Common myeloid progenitor, CD34-positive (primary cell): ENCODE measurements at places on chromosomes 5 and 9.

DNA sequence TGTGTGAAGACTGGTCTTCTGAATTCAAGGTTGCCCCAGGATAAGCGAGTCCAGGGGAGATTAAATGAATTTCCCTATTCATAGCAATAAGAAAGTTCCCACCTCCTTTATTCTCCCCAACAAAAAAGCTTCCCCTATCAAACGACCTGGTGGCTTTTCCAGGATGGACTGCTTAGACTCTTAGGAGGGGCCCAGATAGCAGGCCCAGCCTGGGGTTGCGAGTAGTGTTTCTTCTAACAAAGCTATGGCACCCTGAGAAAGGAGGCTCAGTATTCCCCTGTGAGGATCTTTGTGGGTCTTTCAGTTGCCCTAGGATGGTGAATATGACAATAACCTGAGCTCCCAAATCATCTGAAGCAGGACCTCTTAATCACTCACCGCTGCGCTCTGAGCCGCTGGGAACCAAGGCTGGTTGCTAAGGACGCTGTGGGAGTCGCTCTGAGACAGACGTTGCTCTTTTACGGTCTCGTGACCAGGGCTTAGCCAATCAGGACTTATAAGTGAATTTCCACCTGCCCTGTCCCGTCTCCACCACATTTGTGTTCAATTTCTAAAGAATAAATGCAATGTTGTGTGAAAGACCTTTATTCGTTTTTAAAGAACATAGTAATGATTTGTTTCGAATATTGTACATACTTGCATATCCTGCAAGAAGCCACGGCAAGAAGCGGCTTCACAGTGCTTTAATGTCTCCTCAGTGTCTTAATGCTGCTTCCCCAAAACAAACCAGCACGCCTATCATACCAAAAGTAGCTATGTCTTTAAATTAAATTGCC, at the start of gene TMEM232:
Gene TMEM232, minus strand, starts transcription at position 423 of the 776 bp plus-strand sequence. CDS start 59,319 bp downstream, outside the sequence.
- peak; percentile 82 for DNase-seq

GRCh38 chr5:104345222-104346016, 782.8 kb upstream of the NUDT12 start:
- DNase-seq, result no peak

GRCh38 chr5:164000819-164001218, 495.4 kb downstream of the MAT2B start:
- DNase-seq, result no peak

- no peak for DNase-seq
Observed at GRCh38 chr5:10498350-10498749, 56.7 kb downstream of the ROPN1L start.

DNA sequence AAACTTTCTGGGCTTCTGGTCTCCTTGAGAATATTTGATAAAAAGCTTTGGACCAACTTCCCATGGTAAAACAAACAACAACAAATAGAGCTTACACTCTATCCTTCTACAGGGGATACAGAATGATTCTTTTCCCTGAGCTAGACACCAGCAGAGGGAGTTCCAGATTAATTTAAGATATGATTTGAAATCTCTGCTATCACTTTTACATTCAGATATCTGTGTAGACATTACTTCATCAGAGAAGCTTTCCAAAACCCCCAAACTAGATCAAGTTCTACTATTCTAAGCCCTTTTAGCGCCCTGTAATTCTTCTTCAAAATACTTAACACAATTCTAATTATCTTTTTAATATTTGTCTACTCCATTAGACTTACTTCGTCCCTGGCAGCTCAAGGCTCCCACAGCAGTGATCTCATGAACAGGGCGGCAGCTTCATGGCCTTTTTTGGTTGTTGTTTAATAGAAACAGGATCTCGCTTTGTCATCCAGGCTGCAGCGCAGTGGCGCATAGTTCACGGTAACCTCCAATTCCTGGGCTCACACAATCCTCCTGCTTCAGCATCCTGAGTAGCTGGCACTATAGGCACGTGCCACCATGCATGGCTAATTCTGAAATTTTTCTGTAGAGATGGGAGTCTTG, 955 bp upstream of the GALNT12 start:
- no peak for DNase-seq

- peak; percentile 12 for DNase-seq
Observed at GRCh38 chr9:95461448-95462248, 55.1 kb downstream of the PTCH1 start.

DNA sequence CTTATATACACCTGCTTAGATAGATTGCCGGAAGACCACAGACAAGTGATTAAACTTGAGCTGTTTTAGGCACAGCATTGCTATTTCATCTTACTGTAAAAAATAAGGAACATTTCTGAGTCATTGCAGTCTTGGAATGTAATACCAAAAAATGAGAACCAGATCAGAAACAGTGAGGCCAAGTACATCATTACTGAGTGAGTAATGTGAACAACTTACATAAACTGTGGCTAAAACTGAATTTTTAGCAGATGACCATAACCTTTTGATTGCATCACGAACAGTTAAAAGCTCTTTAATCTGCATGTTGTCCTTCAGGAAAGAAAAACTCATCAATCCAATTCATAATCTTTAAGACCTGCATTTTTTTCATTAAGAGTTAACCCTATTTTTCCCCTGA, 157.1 kb upstream of the FGF10 start:
- DNase-seq, result no peak

DNA sequence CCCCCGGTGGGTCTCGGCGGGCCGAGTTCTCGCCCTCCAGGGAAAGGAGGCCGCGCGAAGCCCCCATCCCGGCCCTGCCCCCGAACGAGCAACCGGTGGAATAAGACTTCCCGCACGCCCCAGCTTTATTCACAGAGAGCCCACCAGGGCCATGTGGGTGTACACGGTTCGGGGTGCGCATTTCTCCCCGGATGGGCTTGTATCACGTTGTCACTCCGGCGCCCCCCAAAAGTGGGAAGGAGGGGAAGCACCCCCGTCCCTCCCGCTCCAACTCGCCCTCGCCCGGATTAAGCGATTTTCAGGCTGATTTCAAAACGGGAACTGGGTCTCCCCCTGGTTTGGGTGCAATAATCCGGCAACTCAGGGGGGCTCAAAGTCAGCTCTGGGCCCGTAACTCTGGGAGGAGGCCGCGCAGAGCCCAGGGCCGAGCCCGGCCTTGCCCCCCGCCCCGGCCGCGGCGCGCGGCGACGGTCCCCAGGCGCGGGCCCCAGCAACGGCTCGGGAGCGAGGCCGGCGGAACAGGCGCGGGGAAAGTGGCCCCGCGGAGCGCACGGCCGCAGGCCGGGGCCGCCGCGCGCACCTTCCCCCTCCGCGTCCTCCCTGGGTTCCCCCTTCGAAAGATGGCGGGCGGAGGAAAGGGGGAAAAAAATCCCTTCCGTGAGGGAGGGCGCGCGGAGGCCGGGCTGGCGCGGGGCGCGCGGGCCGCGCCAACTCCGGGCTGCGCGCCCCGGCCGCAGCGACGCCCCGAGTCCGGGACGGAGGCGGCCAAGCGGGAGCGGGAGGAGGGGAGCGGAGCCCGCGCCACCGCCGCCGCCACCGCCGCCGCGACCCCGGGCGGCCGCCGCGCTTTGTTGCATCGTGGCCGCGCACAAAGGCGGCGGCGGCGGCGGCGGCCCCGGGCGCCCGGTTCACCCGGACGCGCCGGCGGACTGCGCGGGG, 644 bp downstream of the BRD3 start:
- peak; percentile 67 for DNase-seq

GRCh38 chr5:915946-916345, 23.3 kb downstream of the TRIP13 start:
- DNase-seq, result no peak

DNA sequence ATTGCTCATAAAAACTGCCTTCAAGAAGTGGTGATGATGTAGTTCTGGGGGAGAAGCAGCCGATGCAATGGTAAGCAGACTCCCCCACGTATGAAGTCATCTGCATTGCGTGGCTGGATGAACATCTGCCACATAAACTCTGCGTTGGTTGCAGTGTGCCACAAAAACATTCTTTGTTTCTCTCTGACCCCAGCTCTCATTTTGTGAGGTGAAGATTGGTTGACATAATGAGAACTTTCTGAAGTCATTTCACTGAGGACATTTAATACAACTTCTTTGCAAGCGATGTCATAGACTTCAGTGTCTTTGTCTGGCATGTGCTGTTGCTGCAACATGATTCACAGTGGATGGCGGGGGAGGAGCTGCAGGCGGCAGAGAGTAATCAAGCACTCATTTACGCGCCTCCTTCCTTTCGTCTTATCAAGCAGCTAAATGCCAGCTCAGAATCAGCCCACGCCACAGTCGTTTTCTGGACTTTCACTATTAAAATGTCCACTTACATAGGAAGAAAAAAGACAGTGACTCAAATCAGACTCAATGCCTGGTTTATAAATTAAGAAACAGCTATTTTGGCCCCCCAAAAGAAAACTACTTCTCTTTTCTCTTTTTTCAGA, 91.5 kb upstream of the NFIL3 start:
- DNase-seq, result no peak

DNA sequence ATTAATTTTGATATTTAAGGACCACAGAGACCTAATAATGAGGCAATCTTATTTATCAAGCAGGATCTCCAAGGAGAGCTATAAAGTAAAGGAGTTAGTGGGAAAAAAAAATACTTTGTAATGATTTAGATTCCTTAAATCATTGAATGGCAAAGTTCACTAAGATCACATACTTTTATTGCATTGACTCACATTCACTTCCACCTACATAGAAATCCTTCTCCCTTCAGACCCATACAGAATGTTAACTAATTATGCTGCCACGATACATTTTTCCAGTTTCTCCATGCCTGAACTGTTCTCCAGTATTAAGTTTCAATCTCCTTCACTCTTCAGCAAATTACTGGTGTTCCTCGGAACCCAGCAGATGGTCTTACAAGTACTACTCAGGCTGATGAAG, 388.7 kb downstream of the EFNA5 start:
- no peak for DNase-seq

DNA sequence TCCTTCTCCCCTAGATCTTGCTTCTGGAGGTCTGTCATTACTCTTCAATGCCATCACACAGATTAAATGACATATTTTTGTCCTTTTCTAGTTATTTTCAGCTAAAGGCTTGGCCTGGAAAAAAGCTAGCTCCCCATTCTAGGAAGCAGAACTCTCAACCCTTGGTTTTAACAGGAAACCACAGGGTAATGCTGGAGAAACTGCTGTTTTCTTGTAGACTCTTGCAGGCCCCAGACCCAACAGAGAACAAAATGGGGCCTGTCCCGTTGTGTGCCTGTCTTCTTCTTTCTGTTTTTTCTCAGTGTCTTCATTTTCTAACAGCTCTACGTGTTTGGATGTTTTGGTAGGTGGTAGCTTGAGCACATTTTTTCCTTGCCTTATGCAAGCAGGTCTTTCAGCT, 21.5 kb downstream of the DCANP1 start:
- peak; percentile 79 for DNase-seq

DNA sequence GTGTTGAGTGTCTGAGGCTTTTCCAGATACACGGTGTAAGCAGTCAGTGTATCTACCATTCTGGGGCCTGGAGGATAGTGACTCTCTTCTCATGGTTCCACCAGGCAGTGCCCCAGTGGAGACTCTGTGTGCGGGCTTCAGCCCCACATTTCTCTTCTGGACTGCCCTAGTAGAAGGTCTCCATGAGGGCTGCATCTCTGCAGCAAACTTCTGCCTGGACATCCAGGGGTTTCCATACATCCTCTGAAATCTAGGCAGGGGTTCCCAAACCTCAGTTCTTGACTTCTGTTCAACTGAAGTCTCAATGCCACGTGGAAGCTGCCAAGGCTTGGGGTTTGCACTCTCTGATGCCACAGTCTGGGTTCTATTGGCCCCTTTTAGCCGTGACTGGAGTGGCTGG, 256.6 kb upstream of the ITGA1 start:
- DNase-seq, result no peak

- DNase-seq, result peak; percentile 42
Observed at GRCh38 chr9:132412089-132412488, 2.1 kb downstream of the CFAP77 start.

- no peak for DNase-seq
Observed at GRCh38 chr5:66661149-66661548, 65.0 kb downstream of the MAST4 start.

GRCh38 chr9:2964470-2964869, 120.6 kb upstream of the PUM3 start:
- DNase-seq, result no peak

DNA sequence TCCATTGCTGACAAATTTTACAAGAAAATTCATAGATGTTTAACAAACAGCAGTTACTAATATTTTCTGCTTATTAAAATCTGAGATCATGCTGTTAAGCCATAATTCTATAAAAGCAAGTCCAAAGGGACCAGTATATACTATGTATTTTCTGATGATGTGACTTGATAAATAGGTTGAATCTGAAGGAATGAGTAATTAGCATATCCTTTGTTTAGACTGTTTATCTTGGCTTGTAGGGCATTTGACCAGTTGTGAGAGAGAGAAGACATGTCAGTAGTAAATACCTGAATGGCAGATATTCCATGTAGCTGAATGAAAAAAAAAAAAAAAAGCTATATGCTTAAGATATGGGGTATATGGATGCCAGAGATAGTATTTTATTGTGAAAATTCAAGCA, 14.6 kb downstream of the CPEB4 start:
- no peak for DNase-seq

DNA sequence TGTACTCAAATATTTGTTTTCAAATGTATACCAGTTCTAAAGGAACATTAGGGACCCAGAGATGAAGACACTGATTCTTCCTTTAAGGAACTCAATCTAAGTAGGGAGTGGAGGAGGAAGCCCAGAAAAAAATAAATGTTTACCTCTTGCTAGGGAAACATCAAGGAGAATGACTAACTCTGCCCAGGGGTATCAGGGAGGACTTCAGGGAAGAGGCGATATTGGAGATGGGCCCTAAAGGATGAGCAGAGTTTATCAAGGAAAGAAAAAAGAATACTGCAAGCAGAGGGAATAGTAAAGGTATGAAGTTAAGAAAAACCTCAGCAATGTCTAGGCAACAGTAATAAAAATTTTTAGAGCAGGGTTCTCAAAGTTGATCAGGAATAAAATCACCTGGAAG, 16.4 kb downstream of the FBXW2 start:
- DNase-seq, result no peak

- no peak for DNase-seq
Observed at GRCh38 chr5:98103807-98104206, 669.7 kb upstream of the RGMB start.

DNA sequence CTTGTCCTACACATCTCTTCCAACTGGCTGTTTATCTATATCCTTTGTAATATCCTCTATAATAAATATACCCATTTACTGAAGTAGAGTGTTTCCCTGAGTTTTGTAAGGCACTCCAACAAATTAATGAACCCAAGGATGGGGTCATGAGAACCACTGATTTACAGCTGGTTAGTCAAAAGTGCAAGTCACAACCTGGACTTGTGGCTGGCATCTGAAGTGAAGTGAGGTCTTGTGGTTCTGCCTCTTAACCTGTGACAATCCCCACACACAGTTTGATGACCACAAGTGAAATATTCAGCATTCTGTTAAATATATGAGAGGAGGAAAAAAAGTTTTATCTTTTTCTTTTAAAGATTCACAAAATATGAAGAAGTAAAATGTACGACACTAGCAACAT, 126.1 kb downstream of the NR2F1-AS1 start:
- DNase-seq, result no peak

GRCh38 chr5:177015156-177015555, 7.3 kb upstream of the ZNF346 start:
- no peak for DNase-seq

- DNase-seq, result no peak
Observed at GRCh38 chr5:17267106-17267505, 49.7 kb downstream of the BASP1 start.

GRCh38 chr5:60299944-60300343, 400.0 kb downstream of the DEPDC1B start:
- no peak for DNase-seq
